NCI-H1436 (cell line): ENCODE measurements at places on chromosomes 7 and 10.
A peak's percentile ranks its signal among the peaks of the same experiment; 100 is the strongest.

DNA sequence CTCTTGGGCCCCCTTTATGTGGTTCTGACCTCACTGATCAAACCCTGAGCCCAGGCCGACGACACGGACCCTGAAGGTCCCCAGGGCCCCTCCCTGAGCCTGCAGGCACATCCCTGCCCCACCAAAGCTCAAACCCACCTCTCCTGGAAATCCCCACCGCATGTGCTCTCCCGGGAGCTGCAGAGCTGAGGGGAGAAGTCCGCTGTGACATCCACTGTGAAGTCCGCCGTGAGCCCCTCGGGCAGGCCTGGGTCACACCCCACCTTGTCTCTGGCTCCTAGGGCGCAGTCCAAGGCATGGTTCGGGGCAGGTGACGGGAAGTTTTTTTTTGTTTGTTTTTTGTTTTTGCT lies 100.2 kb downstream of the MICALL2 start:
- DNase-seq, result no peak

GRCh38 chr7:135414850-135415439 lies 95.0 kb downstream of the CNOT4 start:
- DNase-seq, result no peak

DNA sequence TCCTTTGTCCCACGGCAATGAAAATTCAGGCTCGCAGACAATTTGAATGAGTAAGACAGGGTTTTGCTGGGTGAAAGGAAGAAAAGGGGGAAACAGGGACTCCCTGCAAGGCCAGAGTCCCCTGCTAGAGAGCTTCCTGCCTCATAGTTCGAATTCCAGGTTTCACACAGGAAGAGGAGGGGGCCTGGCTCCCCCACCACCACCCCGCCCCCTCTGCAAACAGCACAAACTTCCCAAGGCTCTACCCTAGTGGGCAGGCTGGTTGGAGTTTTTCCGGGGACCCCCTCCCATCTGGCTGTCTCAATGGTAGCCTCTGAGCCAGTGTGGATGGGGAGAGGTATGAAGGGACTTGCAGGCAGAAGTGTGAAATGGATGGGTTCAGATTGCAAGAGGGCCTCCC lies 57.4 kb upstream of the NEBL start:
- DNase-seq, result no peak

GRCh38 chr7:462173-463103 lies 57.2 kb downstream of the PDGFA start:
- no peak for DNase-seq

DNA sequence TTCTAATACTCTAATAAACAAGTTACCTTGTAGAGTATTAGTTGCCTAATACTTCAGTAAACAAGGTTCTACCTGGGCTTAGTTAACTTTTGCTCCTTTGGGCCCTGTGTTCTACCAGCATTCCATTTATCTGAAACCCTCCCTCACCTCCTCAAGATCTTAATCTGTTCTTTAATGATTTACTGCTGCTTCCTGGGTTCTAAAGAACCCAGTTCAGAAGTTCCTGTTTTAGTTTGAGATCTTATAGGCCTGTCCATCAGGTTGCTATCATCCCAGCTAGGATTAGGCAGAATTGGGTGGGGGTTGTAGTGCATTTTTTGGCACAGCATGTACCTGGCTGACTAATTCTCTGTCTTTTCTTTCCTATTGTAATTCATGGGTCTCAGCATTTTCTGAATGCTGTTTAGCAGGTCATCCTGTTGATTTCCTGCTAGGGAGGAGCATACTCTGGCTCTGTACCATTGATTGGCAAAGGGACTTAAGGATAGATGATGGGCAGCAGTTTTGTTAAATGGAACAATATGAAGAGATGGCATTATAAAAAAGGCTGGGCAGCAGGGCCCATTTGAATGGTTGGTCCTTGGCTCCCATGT lies 53.7 kb upstream of the TMEM248 start:
- no peak for DNase-seq

DNA sequence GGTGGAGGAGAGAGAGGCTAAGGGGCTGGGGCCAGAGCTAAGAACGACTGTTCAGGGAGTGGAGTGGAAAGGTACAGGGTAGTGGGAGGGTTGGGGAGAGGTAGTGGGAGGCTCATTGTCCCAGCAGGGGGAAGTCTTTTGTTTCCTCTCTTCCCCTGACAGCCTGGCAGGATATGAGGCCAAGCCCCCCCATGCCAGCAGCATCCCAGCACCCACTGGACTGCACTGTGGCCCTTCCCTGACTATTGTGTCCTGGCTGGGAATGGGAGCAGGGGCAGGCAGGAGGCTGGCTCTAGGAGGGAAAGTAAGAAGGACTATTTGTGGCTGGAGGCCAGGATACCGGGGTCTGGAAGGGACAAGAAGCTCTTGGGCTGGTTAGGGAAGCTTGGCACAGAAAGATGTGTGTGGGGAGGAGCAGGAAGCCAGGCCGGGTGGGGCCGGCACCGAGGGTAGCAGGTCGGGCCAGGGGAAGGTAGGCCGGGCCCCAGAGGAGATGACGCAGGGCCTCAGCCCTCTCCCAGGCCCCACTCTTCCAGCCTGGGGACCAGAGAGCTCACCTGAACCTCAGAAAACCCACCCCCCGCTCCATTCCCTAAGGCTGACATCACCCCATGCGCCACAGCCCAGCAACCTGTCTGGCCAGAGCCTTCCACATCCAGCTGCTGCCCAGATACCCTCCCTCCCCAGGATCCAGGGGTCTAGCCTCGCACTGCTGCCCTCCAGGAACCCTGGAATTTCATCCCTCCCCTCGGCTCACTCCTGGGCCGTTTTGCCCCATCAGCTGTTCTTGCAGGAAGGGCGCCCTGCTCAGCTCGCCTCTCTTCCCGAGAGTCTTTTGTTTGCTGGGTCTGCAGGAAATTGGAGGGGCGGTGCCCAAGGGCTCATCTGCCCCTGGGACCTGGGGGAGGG lies 8.8 kb upstream of the EPHB4 start:
- peak; percentile 74 for DNase-seq

GRCh38 chr10:10475812-10476211 lies 541.9 kb upstream of the CELF2 start:
- no peak for DNase-seq

DNA sequence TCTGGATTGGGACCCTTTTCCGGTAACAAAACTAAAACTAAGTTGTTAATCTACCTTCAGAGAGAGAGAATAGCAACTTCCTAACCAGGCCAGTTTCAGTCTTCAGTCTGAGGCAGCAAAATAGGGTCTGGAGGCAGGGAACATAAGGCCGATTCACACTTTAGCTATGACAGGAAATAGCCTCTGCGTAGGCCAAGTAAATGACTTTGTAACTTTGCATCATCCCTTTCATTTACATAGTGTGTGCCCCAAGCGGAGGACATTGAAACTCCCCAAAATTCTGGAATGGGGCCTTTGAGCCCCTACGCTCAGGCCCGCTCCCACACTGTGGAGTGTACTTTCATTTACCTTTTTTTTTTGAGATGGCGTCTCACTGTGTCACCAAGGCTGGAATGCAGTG lies 1.7 kb upstream of the UPP1 start:
- DNase-seq, result no peak

DNA sequence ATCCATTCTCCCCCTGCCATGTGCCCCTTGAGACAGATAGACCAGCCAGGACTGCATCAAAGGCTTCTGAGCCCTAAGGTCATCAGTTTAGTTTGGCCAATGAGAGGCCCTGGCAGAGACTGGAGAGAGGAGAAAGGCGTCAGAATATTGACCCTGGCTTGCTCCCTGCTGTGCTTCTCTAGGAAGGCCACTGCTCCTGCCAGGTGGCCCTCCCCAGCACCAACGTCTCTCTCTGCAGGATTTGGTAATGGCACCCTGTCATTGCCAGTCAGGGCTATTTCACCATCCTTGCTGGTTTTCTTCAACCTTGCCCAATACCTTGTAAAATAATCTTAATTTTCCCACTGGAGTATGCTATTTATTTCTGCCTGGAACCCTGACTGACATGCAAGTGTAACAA lies 38.8 kb upstream of the ZRANB1 start:
- no peak for DNase-seq

- no peak for DNase-seq
Observed at GRCh38 chr7:43569424-43569823, 13.5 kb upstream of the STK17A start.
